CD4-positive, alpha-beta T cell treated with Interleukin-6 at 100 ng/mL for 8 hours (primary cell): ENCODE measurements at places on chromosomes 12 and 14.

- DNase-seq, result no peak
These were observed 2.2 kb downstream of the RIN3 start for GRCh38 chr14:92515546-92516343.

GRCh38 chr12:83092129-83092528 is 405.4 kb downstream of the TMTC2 start:
- no peak for DNase-seq

GRCh38 chr14:105083926-105084685 is 18.9 kb upstream of the GPR132 start:
- DNase-seq, result no peak

GRCh38 chr12:85441741-85442140 is 161.7 kb downstream of the ALX1 start:
- DNase-seq, result no peak

- DNase-seq, result no peak
These were observed 27.4 kb upstream of the METAP2 start for GRCh38 chr12:95446506-95446900.

DNA sequence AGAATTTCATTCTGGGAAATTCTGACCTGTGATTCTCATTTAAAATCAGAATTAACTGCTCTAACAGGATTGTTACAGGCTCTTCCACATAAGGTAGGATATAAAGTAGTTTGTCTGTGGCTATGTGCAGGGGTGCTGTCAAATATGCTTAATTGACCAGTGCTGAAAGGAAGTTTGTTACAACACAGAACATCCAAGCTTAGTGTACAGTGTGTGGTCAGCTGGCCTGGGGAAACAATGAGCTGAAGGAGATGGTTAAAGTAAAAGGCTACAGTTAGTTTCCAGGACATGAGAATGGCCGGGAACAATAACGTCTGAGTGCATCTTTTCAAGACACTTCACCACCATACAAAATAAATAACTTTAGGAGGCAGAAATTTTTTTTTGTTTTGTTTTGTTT is 68.0 kb downstream of the PKP2 start:
- no peak for DNase-seq
